Prostate gland (tissue), 2 donors: ENCODE measurements at places on chromosomes 13 and 19.
A peak's percentile ranks its signal among the peaks of the same experiment; 100 is the strongest.

GRCh38 chr13:95140502-95140901, 160.7 kb downstream of the ABCC4 start:
- DNase-seq, result no peak

- no peak for DNase-seq
These were observed 14.4 kb upstream of the GARIN5A start for GRCh38 chr19:50490991-50491472.

DNA sequence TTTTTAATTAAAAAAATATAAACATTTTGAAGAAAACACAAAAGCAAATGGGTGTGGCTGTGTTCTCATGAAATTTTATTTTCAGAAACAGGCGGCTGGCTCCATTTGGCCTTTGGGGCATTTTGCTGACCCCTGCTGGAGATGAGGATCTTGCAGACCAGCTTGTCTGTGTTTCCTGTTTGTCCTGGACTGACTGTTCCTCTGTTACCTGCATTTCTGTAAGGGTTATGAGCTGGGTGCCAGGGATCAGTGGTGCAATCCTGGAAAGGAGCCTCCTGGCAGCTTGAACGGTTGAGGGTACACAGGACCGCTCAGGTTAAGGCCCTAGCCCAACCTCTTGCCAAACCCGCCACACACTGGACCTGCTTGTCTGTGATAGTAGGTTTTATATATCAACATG, 49.9 kb downstream of the ZNF787 start:
- DNase-seq, result no peak

- no peak for DNase-seq
These were observed 78.0 kb downstream of the ATP11A start for GRCh38 chr13:112767506-112768471.

DNA sequence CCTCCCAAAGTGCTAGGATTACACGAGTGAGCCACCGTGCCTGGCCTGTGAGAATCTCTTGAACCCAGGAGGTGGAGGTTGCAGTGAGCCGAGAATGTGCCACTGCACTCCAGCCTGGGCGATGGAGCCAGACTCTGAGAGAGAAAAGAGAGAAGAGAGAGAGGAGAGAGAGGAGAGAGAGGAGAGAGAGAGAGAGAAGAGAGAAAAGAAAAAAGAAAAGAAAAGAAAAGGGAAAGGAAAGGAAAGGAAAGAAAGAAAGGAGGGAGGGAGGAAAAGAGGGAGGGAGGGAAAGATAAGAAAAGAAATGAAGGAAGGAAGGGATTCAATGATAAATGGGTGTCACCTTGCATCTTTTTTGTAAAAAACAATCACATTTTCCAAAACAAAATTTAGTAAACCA, 23.0 kb upstream of the PSPC1 start:
- no peak for DNase-seq

DNA sequence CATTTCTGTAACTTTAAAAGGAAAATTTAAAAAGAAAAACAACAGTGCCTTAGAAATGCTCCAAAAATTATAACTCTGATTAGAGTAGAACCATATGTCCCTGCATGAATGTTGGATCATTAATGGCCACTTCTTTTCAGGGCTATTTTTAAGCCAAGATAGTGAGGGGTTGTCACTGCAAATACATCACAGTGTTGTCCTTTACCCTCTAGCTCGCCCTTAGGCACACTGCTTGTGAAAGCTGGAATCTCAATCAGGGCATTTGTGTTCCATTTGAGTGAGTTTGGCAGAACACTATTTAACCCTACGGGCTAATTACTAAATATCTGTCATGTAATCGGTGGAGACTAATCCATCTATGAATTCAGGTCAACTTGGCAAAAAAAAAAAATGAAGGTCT, 212.2 kb downstream of the NHLRC3 start:
- no peak for DNase-seq

DNA sequence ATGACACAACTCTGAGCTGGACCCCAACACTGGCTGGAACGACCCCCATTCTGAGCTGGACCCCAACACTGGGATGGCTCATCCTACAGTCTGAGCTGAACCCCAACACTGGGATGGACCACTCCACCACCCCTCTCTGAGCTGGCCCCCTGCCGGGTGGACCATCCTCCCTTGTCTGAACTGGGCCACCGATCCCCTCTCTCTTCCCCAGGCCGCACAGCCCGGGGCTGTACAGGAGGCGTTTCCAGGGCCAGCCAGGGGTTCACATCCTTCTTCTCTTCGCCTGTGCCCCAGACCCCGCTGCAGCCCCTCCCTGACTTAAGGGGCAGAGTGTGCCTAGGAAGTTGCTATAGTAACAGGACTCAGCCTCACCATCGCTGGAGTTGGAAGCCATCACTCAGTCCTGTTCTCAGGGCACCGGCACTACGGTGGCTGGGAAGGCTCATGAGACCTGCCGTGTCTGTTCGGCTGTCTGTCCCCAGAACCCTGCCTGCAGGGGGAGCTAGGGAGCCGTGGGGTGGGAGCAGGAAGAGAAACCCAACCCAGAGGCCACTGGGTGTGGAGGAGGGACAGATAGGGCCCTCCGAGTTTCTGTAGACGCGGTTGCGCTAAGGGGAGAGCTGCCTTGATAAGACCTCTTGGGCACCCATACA, 3.7 kb downstream of the PRKACA start:
- DNase-seq, result no peak

- no peak for DNase-seq
These were observed 523.5 kb downstream of the MYO16 start for GRCh38 chr13:109152941-109153340.

GRCh38 chr19:45886427-45887199, 672 bp upstream of the IRF2BP1 start:
- peak; percentile 88 for DNase-seq

DNA sequence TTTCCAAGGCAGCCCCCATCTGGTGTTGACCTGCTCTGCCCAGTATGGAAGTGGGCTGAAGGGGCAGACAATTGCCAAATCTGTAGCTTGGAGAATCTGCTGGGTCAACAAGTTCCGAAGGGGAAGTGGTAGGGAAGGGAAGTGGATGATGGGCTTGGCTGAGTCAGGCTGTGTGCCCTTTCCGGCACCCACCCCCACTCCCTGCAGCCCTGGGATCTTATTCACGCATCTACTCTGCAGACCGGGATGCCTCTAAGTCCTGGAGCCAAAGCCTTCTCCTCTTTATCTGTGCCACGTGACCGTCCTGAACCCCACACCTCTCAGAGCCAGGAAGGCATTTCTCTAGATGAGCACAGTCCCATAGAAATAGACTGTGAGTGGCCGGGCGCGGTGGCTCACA, 7.5 kb upstream of the C5AR2 start:
- DNase-seq, result no peak

DNA sequence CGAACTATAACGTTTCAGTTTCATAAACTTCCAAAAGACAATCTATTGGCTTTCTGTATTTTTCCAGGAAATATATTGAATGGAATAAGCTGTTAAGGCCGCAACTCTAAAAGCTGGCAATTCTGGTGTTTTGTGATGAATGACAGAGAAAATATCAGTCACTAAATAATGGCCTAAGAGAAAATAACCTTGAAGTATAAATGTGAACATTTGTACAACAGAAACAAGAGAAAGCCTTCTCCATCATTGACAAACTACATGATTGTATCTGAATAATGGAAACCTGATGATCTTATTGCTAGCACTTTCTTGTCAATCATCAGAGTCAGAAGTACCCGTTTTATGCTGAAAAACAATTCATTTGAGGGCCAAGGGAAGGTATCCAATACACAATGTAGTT, 134.3 kb downstream of the TRPC4 start:
- no peak for DNase-seq

DNA sequence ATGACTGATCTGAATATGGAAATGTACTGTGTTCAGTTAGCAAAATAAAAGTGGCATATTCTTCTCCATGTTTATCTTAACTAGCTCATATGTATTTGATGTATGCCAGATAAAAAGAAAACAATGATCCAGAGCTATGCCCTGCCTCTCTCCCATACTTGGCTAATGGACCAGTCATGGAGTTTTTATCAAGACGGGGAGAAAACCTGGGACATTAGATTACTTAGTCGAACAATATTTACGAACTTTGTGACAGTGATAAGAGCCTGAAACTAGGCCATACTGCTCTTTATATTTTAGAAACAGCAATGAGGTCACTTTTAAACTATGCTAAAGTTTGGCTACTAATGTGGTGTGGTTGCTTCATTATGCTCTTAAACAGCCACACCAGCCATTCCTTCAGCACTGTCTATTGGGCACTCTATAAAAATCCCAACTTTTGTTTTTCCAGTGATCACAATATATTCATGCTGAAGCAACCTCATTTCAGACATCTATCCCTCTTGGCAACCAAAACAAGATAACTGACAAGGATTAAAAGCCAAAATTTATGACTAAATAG, 265.0 kb downstream of the FGF14 start:
- no peak for DNase-seq

DNA sequence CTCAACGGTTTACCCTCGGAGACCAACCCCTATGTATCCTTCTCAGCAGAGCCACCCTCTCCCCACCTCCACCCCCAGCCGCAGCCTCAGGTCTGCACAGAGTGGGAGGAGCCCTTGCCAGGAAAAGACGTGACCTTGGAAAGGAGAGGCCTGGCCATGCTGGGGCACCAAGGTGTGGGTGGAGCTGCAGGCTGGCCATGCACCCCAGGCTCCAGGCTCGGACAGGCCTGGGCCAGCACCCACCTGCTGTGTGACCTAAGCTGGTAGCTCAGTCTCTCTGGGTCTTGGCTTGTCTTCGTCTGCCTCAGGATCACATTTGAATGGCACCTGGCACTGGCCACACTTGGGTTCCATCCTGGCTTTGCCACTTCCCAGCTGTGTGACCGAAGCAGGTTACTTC, 29.5 kb downstream of the CCDC8 start:
- no peak for DNase-seq

GRCh38 chr13:35163674-35164073, 221.6 kb downstream of the NBEA start:
- no peak for DNase-seq

GRCh38 chr13:47216176-47216822, 319.4 kb upstream of the HTR2A start:
- DNase-seq, result no peak

DNA sequence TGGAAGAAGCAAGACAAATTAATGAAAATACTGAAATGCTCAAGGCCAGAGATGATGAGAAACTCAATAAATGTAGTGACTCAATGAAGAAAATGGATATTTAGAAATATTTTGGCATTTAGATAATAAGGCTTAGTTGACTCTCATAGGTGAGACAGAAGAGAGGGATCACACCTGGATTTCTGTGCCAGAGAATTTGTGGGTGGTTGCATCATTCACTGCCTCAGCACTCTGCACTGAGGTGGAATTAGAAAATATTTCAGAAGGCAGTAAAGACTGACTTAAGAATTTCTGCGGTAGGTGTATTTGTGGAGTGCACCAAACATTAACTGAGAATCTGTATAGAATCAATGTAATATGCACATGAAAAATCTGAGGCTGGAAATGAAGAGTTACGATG, 848.3 kb upstream of the PCDH9 start:
- no peak for DNase-seq

- DNase-seq, result no peak
These were observed 112.2 kb downstream of the SLITRK5 start for GRCh38 chr13:87783366-87783765.

DNA sequence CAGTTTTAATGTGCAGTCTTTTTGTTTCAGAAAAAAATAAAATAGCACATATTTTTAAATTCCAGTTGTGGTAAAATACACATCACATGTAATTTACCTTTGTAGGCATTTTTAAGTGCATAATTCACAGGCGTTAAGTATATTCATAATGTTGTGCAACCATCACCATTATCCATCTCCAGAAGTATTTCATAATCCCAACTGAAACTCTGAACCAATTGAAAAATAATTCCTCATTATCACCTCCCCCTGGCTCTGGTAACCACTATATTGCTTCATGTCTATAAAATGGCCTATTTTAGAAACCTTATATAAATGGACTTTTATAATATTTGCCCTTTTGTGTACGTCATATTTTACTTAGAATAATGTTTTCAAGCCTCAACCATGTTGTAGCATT, 756.5 kb upstream of the KLHL1 start:
- no peak for DNase-seq

GRCh38 chr19:52689843-52690368, 44.9 kb downstream of the ZNF611 start:
- DNase-seq, result peak; percentile 33

- no peak for DNase-seq
These were observed 16.1 kb upstream of the C2CD4C start for GRCh38 chr19:425056-425455.

- DNase-seq, result no peak
These were observed 116.3 kb upstream of the SOX1 start for GRCh38 chr13:111950697-111951096.

- no peak for DNase-seq
These were observed 11.7 kb downstream of the SYDE1 start for GRCh38 chr19:15118789-15119494.

GRCh38 chr13:104757712-104758111, 1691.5 kb upstream of the SLC10A2 start:
- DNase-seq, result no peak

DNA sequence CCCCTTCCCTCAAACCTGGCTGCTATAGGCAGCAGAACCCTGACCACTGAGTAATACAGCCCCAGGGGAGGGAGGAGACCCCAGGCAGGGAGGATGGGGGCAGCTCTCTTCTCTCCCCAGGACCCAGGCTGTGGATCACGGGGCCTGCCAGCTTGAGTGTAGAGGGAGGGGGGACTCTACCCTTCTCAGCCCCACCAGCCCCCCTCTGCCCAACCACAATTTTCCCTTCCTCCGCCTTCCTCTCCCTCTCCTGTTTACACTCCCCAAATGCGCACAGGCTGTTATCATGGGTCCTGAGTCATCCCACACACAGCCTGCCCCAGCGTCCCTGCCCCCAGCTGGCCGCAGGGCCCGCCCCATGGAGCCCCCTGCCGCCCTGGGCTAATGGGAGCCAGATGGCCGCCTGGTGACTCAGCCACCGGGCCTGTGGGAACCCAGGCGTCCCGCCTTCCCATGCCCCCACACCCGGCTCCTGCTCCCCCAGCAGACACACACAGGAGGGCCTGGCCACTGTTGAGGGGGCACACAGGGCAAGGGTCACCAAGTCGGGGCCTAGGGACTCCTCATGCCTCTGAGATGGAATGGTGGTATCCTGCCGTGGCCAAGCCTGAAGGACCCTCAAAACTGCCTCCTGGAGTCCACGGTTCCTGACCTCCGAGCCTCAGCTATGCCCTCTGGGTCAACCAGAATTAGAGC, 13.6 kb downstream of the CCDC97 start:
- DNase-seq, result no peak

DNA sequence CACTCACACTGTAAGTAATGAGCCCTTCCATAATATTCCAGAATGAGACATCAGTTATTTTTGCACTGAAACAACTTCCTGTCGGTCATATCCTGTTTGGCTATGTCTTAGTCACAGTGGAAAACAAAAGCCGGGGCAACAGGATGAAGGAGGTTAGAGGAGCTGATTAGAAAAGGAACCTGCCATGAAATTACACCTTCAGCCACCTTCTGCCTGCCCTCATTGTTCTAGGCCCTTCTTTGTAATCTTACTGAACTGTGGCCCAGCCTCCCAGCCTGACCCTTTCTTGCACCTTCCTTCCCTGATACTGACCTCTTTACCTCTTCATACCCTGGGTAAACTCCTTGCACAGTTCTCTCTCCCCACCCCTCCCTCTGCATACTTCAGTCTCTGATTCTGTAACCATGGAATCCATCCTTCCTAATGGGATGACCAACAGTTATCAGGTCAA, 67.3 kb downstream of the DOCK9 start:
- DNase-seq, result no peak
